Cardiac muscle cell (in vitro differentiated cells and primary cell): ENCODE measurements at places on chromosomes 13 and 19. TPM values are rescaled to one million over a fixed set of nuclear protein-coding genes. Genes with fewer than 3 reads are reported as not detected.

Gene ZNF546
- polyA plus RNA-seq = 3.2 and 6.6 TPM in 2 replicates

Gene WTIP
- polyA plus RNA-seq = 12.8 and 13.6 TPM in 2 replicates

Gene ATP8A2
- polyA plus RNA-seq = 0.31 and 0.89 TPM in 2 replicates

Gene ASF1B
- polyA plus RNA-seq = 27.5 and 30.7 TPM in 2 replicates
